ENCODE measurements at places on chromosomes 16 and 17.

DNA sequence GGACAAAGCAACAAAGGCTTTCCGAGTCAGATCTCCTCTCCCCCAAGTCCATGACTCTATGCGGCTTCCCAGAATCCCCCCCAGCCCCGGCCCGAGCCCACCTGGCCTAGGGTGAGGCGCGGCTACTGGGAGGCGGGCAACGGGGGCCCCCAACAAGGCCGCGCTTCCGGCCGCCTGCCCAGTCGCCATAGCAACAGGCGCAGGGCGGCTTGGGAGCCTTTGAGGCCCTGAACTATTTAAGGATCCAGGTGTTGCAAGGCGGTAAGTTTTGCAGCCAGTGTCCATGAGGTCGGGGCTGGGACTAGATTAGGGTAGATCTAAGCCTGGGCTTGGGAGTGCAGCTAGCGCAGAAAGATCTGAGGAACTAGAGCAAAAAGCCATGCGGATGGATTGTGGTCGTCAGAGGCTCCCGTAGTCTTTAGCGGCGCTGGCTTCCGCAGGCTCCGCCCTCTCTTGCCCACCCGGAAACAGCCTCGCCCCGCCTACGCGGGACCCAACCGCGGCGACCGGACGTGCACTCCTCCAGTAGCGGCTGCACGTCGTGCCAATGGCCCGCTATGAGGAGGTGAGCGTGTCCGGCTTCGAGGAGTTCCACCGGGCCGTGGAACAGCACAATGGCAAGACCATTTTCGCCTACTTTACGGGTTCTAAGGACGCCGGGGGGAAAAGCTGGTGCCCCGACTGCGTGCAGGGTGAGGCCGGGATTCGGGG lies at the start of the genes KIAA0753 and TXNDC17:
KIAA0753 (minus strand) TSS at position 176 of the 711 bp plus-strand sequence. CDS start 5,608 bp downstream, outside the sequence.
TXNDC17 (plus strand) TSS at position 525 of the 711 bp plus-strand sequence; CDS start at position 548, 23 bp downstream.
- DNase-seq: peak; percentile 91

DNA sequence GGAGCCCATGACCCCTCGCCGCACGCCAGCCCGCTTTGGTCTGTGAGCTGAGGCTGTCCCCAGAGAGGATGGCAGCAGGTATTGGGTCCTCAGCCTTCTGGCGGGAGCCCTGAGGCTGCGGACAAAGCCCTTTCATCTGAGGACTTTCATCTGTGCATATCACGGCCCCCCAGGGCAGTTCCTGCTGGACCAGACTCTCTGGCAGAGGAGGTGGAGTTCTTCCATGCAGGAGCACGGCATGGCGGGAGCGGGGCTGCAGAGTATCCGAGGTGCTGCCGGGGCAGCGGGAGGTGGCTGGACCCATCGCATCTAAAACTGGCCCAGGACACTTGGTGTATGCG lies 18.8 kb downstream of the DHX38 start:
- no peak for DNase-seq

DNA sequence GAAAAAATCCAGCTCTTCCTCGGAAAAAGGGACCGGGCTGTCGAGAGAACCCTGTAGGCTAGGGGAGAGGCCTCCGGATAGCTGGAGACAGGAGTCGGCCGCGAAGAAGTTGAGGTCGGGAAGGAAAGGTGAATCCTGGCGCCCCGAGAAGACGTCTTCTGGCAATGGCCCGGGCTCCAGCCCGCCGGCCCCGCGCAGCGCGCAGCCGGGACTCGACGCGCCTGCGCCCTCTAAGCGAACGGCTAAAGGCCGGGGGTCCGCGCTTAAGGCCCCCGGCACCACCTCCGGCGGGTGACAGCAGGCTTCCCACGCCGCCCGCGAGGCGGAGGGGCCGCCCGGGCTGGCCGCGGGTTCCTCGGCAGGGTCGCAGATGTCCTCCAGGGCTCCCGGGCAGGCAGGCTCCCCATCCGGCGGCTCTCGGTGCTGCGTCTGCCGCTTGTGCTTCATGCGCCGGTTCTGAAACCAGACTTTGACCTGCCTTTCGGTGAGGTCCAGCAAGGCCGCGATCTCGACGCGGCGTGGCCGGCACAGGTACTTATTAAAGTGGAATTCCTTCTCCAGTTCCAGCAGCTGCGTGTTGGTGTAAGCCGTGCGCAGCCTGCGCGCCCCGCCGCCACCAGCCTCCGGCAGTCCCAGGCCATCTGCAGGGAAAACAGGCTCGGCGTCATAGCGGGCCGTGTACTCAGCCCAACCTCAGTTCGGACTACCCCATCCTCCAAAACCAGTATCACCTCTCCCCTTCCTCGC lies 1.6 kb downstream of the HOXB2 start:
- peak; percentile 80 for DNase-seq

- DNase-seq: no peak
Observed at GRCh38 chr16:70713342-70713741, 27.5 kb upstream of the MTSS2 start.

- peak; percentile 1 for DNase-seq
Observed at GRCh38 chr17:74089869-74090464, 113.5 kb upstream of the RPL38 start.

Measured in myocyte (in vitro differentiated cells).